ENCODE measurements at places on chromosomes 2 and 18.

DNA sequence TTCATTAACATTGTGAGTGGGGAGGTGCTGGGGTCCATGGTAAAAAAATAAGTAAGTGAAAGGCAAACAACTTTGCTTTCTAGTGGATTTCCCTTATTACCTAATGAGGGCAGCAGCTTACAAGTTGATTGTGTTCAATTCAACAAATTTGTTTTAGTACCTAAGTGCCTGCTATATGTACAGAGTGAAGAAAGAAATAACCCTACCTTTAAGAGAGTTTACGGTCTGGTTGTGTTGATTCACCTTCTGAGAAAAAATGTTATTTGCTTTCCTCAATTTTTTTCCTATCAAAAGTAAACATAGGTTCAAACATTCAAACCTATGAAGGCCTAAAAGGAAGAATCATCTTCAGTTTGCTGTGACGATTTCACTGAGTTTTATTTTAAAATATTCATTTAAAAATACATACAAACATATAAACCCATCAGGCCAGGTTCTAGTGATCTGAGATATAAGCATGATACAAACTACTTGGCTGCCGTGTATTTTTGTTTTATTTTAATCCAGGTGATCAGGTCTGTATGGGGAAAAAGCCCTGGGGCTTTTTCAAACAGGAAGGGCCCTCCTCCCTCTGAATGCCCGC is 1.5 kb upstream of the SPTBN1 start:
- DNase-seq: no peak

DNA sequence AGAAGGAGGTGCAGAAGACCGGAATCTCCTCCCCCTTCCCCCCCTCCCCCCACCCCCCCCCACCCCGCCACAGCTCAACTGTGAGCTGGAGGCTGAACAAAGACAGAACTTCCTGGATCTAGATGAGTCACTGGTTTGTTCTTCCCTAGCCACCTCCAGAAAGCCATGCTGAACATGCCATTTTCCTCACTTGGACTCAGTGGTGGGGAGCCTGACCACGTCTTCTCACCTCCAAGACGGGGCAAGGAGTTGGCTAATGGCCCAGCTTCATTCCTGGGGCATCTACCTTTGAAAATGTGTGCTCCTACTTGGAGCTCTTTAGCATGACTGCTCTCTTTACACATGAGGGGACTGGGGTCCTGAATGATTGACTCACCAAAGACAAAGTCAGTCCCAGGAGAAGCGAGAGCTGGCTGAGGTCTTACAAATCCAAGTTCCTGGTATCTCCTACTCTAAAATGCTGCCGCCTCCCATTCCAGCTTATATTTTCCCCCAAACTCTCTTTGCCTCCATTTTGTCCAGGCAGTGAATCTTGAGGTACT is 22.6 kb upstream of the FZD5 start:
- DNase-seq: no peak

GRCh38 chr2:228657807-228658402 is 476.4 kb upstream of the SPHKAP start:
- DNase-seq: peak; percentile 60

DNA sequence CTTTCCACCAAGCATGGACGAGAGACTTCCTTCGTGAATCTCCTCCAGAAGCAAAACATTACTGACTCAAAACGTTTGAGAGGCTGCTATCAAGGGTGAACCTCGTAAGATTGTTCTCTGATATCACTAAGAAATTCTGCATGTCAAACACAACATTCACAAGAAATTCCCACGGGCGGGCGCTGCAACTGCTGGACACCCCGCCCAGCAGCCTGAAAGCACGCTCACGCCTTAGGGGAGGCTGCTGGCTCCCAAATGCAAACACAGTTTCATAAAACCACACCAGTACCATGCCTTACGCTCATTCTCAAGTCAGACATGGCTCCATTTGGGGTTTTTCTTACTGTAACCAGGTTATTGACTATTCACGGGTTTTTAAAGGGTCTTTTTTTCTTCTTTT is 39.0 kb downstream of the MBP start:
- no peak for DNase-seq

DNA sequence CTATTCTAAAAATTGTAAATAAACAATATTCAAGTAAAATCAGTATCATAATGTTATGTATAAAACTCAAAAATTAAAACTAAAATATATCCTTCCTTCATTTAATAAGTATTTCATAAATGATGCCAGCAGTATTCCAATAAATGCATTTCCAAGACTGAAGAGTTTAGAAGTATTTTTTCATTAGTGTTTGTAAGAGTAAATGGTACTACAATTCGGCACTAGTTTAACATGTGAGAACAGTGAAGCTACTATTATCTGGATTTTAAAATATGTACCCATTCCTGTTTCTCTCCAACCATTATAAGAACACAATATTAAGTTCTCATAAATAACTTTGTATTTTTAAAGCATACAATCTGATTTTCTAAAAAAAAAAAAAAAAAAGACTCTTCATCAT is 3.3 kb downstream of the BAZ2B start:
- DNase-seq: no peak

GRCh38 chr2:109208071-109208950 is 79.3 kb downstream of the SH3RF3 start:
- DNase-seq: no peak

DNA sequence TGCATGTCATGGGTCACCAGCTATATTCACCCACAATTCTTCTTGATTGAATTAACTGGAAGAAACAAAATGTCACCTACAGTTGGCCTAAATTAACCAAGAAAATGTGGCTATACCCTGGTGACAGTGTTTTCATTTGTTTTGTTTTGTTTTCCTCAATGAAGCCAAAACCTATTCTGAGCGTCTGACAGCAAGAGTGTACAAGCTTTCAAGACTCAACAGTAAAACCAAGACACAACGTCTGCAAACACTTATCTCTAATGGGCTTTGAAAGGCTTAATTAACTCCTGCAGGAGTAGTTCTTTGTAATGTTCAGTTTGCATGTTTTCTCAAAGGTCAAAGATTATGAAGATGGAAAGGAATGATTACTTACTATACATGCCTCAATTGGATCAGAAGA is 827.6 kb upstream of the KLHL29 start:
- no peak for DNase-seq

GRCh38 chr2:235265348-235265965 is 228.4 kb upstream of the AGAP1 start:
- no peak for DNase-seq

DNA sequence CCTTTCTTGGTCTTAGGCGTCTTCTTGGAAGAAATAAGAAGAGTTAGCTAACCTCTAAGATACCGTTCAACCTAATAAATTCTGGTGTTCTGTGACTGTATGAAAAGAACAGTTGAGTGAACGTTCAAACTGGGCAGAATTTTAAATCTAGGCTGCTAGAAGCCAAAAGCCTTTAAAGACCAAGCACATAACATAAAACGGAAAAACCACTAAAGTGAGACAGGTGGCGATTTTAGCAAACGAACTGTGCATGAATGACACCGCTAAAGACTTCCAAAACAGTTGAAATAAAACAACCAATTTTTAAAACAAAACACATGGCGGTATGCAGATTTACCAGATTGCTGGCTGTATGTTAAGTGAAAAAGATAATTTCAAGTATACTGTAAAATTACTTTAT is 73.1 kb downstream of the GALNT13 start:
- DNase-seq: no peak

DNA sequence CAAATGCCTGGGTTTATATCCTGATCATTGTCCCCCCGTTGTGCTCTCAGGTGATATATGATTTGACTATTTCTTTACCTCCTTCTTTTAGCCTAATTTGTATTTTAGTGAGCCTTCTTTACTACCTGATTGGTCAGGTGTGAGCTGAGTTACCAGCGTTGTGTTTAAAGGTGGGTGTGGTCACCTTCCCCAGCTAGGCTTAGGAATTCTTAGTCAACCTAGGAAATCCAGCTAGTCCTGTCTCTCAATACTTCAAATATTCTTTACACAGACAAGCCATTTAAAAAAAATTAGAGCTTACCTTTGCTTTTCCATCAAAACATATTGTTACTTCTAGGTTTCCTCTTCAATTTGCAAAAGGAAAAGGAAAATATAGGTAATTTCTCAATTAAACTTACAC is 30.2 kb downstream of the KYNU start:
- no peak for DNase-seq

DNA sequence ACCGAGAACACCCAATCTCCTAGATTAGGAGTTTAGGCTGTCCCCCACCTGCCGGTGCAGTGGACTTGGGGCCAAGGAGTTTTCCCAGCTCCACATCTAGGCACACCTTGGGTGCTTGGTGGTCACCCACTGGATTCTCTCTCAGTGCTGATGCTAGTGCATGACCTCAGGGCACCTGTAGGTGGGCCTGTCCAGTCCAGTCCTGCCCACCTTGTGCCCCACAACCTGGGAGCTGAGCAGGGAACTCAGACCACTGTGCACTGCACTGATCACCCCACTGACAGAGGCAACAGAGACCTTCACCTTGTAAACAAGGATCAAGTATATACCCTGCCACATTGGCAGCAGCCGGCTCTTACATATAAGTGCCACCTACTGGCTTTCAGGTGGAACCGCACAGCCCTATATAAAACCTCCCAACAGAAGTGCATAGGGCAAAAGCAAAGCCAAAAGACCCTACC is 12.7 kb upstream of the CDH19 start:
- DNase-seq: peak; percentile 14

GRCh38 chr2:217184242-217184641 is 324.4 kb upstream of the TNP1 start:
- DNase-seq: no peak

- DNase-seq: no peak
These were observed 306.8 kb downstream of the CELF4 start for GRCh38 chr18:37258819-37259218.

DNA sequence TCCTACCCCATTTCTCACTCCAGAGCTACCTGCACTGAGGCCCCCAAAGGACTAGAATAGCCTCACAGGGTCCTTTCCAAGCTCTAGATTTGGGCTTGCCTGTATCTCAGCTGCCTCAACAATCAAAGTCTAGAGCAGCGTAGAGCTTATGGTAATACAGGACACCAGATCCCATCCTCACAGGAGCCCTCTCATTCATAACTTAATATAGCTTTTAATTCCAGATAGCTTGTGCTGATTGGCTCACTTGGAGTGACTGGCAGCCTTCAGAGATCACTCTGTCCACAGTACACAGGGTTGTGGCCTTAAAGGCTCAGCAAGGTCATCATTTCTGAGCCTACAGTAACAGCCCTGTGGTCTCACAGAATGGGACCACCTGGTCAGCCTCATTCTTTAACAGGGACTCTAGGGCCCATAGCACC is 51.4 kb downstream of the ZFP36L2 start:
- no peak for DNase-seq

Data from Ammon's horn (tissue), 1 donor.